Osteocyte (in vitro differentiated cells): ENCODE measurements at places on chromosomes 2 and 18.

- no peak for DNase-seq
Measured at GRCh38 chr2:196459539-196459938, 180.0 kb upstream of the CCDC150 start.

- DNase-seq, result no peak
Measured at GRCh38 chr18:11962597-11962996, 18.7 kb upstream of the IMPA2 start.

- DNase-seq, result no peak
Measured at GRCh38 chr2:68774569-68775271, 40.1 kb downstream of the ARHGAP25 start.

DNA sequence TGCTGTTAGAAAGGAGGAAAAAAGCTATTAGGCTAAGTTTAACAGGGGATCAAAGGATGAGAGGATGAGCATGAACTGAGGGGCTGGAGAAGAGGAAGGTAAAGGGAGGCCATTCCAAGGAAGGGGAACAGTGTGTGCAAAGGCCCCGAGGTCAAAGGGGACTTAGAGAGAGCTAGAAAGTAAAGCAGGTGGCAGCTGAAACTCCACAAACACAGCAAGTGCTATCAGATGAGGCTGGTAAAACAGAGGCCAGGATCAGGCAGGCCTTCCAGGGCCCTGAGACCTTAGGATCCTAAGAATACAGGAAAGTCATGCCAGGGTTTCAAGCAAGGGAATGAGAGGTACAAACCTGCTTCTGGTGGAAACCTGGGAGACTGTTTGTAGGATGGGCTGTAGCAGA lies 5.8 kb downstream of the HDAC4 start:
- no peak for DNase-seq

DNA sequence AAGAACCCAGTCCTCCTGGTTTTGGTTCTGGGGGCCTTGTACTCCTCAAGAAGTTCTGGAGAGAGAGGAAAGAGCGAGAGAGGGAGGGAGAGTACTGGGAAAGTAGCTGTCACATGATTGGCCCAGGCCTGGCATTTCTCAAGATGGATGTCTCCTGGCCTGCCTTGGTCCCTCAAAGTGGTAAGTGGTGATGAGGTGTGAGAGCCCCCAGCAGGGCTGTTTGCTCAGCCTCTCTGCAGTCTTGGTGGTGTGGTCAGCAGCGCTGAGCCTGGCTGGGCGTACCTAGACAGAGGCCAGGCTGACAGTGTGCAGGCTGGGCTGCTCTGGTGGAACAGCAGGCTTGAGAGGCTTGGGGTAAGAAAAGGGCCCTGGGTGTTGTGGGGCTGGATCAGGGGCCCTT lies 2.5 kb downstream of the SPEG start:
- DNase-seq, result no peak
